ENCODE measurements at places on chromosomes 16 and 17.

- DNase-seq, result no peak
Observed at GRCh38 chr17:46770439-46770817, 48.1 kb downstream of the WNT3 start.

- DNase-seq, result no peak
Observed at GRCh38 chr17:83089328-83090132, 10.1 kb downstream of the METRNL start.

GRCh38 chr16:10964039-10964890 is 19.9 kb downstream of the CLEC16A start:
- DNase-seq, result peak; percentile 78

DNA sequence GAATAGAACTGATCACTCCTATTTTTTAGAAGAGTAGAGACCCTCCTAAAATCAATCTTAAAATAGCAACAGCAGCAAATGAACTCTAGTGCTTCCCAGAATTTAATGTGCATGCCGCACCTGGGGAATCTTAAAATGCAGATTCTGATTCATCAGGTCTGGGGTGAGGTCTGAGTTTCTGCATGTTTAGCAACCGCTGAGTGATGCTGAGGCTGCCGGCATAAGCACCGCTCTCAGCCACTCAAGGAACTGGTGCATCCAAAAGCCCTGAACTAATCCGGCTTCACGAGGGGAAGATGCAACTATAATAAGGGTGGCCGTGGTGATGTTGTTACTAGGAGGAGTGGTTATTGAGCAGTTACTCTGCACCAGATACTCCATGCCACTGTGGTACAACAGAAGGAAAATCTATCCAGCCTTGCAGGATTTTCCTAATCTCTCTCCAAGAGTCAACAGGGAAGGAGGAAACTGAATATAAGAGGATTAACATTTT is 19.7 kb downstream of the SDK2 start:
- DNase-seq, result no peak

GRCh38 chr17:32693194-32693897 is 183.6 kb downstream of the MYO1D start:
- no peak for DNase-seq

DNA sequence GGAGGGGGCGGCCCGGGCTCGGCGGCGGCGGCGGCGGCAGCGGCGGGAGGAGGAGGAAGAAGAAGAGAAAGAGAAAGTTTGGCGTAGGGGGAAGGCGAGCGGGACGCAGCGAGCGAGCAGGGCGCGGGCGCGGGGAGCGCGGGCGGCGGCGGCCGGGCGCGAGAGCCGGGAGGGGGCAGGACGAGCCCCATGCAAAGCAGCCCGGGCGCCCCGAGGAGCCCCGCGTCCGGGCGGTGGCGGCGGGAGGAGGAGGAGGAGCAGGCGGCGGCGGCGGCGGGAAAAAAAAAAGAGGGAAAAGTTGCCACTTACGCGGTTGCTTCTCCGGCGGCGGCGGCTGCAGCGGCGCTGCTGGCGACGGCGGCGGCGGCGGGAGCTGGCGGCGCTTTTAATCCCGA is 10.3 kb upstream of the ZFHX3 start:
- peak; percentile 34 for DNase-seq

DNA sequence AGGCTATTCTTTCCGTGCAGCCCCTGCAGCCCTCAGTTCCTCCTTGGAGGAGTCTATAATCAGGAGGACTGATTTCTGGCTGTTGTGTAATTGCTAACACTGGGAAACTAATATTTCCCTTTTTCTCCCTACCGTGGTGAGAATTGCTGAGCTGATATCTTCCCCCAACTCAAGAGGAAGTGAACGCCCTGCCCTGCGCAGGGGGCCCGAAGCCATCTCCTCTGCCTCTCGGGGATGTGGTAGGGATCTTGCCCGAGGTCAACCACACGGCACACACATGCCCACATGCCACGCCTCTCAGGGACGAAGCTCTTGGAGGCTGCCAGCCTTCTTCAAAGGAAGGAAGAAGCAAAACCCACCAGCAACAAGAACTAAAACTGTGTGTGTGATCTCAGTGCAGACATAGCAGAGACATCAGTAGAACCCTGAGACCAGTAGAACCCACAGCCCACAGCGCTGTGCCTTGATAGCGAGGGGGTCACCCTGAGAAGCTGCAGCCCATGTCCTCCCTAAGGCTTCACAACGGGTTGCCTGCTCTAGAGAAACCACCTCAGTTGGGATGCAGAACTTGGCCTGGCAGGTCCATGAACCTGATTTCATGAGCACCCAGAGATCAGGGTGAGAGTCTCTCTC is 8.9 kb upstream of the ULK2 start:
- peak; percentile 57 for DNase-seq

- no peak for DNase-seq
Observed at GRCh38 chr17:77145612-77146245, 5.0 kb downstream of the SEC14L1 start.

DNA sequence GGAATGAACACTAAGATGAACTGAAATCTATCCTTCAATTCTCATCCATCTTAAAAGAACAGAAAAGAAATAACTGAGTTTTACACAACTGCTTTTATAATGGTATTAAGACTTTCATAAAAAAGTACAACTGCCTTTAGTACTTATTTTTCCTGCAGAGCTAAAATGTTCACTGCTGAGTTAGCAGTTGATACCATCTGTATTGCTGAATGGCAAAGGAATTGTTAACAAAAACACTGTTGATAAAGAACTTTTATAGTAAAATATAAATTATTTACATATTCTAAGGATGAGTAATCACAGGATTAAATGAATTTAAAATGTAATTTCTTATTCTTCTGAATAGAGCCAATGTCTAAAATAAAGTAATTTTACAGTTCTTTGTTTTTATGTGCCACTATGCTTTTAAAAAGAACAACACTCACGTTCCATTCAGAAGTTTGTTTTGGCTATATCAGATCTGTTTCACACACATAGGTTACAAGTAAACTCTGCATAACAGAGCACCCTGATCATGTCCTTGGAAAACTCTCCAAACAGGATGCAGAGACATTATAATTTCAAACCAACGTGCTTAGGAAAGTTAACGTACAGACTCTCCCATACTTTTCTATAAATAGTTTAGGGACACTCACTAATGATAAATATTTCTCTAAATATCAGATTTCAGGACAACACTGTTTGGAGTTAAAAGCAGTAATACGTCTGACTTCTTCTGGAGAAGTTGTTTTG is 151.1 kb downstream of the ITFG1 start:
- DNase-seq, result no peak

- no peak for DNase-seq
Observed at GRCh38 chr17:44360826-44361225, 2.8 kb downstream of the FAM171A2 start.

DNA sequence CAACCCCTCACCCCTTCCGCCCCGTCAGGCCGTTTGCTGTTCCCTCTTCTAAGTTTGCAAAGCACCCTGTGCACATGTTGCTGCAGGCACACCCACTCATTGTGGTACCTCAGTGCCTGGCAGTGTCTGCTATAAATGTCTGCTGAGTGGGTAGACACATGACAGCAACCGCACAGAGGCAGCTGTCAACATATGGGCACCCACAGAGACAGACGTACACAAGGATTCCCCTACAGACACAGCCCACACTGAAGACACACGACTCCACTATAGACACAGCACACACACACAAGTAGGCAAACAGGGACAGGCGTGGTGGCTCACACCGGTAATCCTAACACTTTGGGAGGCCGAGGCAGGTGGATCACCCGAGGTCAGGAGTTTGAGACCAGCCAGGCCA is 17.8 kb upstream of the CRK start:
- peak; percentile 42 for DNase-seq

GRCh38 chr17:79459003-79459655 is 151.7 kb downstream of the RBFOX3 start:
- no peak for DNase-seq

DNA sequence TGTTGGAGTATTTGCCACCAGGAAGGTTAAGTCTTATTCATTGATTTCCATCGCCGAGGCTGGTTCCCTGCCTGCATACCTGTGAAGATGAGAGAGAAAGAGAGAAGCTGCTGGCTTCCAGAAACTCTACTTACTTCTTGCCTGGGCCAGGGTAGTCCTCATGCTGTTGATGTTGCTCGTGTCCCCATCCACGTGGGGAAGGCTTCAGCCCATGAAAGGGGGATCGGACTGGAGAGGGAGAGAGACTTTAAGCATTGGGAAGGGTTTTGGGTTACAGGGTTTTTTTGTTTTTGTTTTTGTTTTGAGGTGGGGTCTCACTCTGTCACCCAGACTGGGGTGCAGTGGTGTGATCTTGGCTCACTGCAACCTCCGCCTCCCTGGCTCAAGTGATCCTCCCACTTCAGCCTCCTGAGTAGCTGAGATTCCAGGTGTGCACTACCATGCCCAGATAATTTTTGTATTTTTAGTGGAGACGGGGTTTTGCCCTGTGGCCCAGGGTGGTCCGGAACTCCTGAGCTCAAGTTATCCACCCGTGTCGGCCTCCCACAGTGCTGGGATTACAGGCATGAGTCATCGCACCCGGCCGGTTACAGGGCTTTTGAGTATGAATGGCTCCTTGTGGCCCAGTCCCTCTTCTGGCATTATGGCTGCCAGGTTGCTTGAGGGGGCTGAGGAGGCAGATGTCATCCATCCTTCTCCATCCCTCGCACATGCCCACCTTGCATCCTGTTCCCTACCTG is 26.6 kb downstream of the ITGB3 start:
- no peak for DNase-seq

- no peak for DNase-seq
Observed at GRCh38 chr17:78956254-78956653, 23.5 kb downstream of the LGALS3BP start.

- DNase-seq, result no peak
Observed at GRCh38 chr17:50831471-50831928, 3.9 kb upstream of the WFIKKN2 start.

GRCh38 chr17:74181341-74181740 is 22.1 kb upstream of the RPL38 start:
- DNase-seq, result no peak
